ENCODE measurements at places on chromosomes 11 and 22. TPM values are rescaled to one million over a fixed set of nuclear protein-coding genes. Genes with fewer than 3 reads are reported as not detected.

The MYO18B gene
- total RNA-seq, result 1.3 TPM

The FOLR3 gene
- total RNA-seq, result not detected

The SPINDOC gene
- total RNA-seq, result 50.7 TPM

The TRMT112 gene
- total RNA-seq, result 212 TPM

The CSNK2A3 gene
- total RNA-seq, result 0.18 TPM

The CRYBA4 gene
- not detected for total RNA-seq

The SPDYC gene
- total RNA-seq, result not detected

The MN1 gene
- 0.23 TPM for total RNA-seq

The SLC22A8 gene
- not detected for total RNA-seq

The MRGPRX4 gene
- not detected for total RNA-seq

The KRTAP5-1 gene
- not detected for total RNA-seq

The GRAP2 gene
- total RNA-seq, result 148 TPM

The BEST1 gene
- total RNA-seq, result not detected

The CRACR2B gene
- 8.0 TPM for total RNA-seq

The EXT2 gene
- 31.2 TPM for total RNA-seq

The GPHA2 gene
- total RNA-seq, result not detected

The IFITM10 gene
- total RNA-seq, result 0.68 TPM

The GDPD4 gene
- not detected for total RNA-seq

The H19 gene
- total RNA-seq, result not detected

Data from T-helper 2 cell treated with Interferon-gamma antibody and Interleukin-4, amounts not matched to agents 100 ng/mL and 5 ng/mL, for 36 hours (primary cell).